ENCODE measurements at places on chromosomes 16 and 17.

- no peak for DNase-seq
Observed at GRCh38 chr16:3183445-3184139, 4.4 kb upstream of the OR1F1 start.

DNA sequence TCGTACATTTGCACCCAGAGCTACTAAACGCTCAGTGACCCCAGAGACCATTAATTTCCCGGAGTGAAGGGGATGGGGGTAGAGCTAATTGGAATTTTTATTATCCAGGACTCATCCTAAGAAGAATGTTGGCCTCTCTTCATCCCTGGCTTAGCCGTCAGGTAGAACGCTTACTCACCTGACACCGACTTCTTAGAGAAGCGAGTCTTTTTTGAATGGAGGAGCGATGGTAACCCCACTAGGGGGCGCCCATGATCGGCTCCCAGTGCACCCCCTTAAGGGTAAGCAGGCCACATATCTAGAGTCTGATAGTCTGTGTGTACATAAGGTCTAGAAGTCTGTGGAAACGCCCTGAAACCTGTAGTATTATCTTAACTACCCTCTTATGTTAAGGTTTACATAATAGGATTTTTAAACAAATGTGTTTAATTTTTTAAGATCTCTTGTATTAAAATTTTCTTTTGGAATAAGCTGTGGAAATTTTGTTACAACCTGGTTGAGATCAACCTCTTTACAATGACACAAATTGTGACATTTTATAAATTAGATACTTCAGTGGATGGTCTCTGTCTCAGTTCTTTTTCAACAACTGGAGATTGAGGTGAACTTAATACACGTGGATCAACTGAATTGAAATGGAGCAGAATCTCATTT is 229.8 kb downstream of the CPPED1 start:
- peak; percentile 7 for DNase-seq

DNA sequence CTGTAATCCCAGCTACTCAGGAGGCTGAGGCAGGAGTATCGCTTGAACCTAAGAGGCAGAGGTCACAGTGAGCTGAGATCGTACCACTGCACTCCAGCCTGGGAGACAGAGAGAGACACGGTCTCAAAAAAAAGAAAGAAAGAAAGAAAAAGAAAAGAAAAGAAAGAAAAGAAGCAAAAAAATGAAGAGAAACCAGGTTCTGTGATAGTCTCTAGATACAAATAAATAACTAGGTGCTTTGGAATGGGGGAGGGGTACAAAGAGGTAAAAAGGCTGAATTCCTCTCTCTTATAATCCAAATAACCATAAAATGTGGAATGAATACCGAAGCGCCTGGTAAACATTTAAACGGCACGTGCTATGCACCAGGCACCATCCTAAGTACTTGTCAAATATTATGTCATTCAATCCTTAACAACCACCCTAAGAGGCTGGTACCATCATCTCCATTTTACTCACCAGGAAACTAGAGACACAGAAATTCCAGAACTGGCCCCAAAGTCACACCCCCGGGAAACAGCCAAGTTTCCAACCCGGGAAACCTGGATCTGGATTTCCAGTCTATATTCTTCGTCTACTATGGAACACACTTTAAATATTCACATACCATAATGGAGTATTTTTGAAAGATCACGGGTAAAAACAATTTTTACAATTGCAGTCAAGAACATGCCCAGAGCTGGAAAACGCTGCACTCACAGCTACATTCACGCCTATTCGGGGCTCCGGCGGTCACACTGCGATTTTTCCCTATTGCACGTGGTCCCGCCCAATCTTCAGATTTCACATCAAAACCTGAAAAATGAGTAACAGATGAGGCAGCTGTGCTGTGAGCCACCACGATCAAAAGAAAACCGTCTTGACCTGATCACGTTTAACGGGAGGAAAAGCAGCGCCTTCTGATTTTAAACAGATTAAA is 10.5 kb downstream of the NXN start:
- DNase-seq = no peak

- no peak for DNase-seq
Observed at GRCh38 chr17:1592751-1593629, 30.4 kb upstream of the PITPNA start.

DNA sequence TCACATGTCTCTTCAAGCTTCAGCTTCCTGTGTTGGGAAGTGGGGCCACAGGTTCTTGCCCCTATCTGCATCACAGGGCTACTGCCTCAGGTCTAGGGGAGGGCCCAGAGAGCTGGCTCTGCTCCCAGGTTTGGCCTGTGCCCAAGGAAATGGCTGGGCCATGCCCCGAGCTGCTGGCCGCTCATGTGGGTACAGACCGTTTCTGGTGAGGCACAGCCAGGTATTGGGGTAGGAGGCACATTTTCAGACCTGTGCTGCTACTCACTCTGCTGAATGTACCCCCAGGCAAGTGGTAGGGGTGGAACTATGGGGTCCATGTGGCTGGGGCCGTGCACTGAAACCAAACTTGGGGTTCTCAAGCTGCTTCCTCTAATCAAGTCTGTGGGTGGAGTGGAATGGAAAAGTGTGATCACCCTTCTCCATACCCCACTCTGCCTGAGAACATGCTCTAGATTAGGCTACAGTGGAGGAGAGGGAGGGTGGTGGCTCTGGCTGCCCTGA is 4.6 kb downstream of the GAS2L2 start:
- DNase-seq = no peak

DNA sequence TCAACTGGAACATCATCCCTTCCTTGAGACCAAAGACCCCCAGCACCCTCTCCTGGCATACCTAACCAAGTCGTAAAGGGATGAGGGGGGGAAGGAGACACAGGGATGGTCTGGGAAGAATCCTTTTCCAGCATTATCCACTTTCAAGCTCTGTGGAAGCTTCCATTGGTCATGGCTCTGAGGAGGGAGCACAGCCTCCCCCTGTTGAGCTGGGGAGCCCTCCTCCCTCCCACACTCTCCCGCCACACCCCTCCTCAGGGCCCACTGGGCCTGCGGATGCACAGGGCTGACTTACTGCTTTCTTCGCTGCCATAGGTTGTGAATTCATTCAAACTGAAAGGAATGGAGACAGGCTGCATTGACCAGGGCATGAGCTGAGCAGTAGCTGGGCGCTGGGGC is 12.4 kb downstream of the CSF3 start:
- no peak for DNase-seq

DNA sequence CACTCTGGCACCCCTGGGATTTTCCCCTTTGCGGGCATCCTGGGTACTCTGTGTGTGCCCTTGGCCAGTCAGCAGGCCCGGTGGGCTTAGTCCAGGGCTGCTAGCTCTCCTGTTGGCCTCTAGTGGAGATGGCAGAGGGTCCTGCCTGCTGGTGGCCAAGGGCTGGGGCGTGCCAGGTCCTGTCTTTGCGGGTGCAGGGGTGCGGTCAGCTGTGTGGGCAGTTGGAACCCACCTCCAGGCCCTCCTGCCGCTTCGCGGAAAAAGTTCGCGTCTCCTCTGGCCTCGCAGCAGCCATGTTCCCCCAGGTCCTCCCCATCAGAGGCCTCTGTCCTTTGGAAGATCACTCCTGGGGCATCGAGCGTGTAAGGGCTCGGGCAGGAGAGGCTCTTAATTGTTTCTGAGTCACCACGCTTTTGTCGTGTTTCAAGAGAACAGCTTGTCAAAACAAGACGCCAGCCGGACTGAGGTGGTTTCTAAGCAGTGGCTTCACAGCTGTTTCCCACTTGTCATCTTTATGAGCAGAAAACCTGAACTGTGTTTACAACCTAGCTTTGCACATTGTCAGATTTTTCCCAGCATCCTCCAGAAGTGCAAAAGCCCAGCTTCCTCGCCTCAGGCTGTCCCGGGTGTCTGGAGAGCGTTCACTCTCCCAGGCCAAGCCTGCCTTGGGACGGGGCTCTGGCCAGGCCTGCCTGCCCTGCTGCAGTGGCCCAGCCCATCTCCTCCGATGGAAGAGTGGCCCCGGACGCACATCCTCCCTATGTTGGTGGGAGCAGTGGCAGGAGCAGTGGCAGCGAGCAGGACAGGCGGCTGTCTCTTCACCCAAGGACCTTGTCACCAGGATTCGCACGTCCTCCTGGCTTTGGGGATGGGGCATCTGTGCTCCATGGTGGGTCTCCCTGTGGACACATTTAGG is 5.0 kb upstream of the DNASE1L2 start:
- no peak for DNase-seq

GRCh38 chr16:50448522-50448921 is 79.7 kb upstream of the BRD7 start:
- DNase-seq = no peak

- DNase-seq = no peak
Observed at GRCh38 chr17:78576389-78577112, 645 bp downstream of the DNAH17 start.

DNA sequence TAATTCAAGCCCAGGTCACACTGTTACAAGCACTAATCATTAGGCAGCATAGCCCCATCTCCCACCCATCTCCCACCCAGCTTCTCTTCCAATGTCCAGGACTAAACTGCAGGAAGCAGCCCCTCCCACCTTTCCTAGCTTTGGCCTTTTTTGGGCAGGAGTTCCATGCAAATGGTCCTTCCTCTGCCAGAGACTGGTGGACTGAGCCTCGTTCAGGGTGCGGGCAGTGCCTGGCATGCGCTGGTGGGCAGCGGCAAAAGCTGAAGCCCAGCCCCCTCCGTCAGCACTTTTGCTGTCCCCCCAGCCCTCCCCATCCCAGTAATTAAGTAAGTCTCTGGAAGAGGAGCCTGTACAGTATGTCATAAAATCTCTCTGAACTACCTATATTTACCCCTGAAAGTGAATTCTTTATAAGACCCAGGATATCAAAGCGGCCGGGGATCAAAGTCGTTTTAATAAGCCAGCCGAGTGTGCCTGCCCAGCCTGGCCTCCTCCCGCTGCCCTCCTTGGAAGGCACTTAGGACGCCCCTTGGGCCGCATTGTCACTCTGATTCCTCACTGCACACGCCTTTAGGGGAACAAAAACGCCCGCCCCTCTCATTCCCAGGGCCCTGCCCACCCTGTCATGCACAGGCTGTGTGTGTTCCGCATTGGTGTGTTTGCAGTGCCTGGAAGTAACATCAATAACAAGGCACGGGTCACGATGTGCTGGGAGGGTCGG is 109.9 kb downstream of the IRX5 start:
- no peak for DNase-seq

- no peak for DNase-seq
Observed at GRCh38 chr16:79272141-79272577, 328.4 kb downstream of the MAF start.

- peak; percentile 33 for DNase-seq
Observed at GRCh38 chr16:31072540-31073141, 1.4 kb downstream of the ZNF668 start.

GRCh38 chr17:9725575-9725974 is 65.8 kb downstream of the DHRS7C start:
- DNase-seq = peak; percentile 1

GRCh38 chr16:3202903-3203539 is 15.0 kb downstream of the OR1F1 start:
- DNase-seq = no peak

Data from LNCaP clone FGC (cell line).